ENCODE measurements at places on chromosomes 1 and 21.

GRCh38 chr1:38093569-38094520 lies 47.3 kb upstream of the POU3F1 start:
- no peak for DNase-seq

DNA sequence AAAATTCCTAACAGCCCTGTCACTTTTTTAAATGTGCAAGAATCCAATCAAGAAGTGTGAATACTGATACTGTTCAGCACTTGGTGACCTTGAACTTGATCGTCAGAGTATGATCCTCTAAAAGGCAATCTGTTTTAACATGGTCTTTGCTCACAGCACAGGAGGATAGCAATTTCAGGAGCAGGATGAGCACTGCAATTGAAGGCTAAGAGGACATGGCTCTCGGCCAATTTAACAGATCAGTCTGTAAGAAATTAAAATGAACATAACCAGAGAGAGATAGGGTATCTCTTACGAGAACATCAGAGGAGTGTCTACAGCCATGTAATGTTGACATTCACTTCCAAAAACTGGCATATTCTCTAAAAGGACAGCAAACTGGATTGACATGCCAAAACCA lies 243.1 kb downstream of the LTN1 start:
- no peak for DNase-seq

DNA sequence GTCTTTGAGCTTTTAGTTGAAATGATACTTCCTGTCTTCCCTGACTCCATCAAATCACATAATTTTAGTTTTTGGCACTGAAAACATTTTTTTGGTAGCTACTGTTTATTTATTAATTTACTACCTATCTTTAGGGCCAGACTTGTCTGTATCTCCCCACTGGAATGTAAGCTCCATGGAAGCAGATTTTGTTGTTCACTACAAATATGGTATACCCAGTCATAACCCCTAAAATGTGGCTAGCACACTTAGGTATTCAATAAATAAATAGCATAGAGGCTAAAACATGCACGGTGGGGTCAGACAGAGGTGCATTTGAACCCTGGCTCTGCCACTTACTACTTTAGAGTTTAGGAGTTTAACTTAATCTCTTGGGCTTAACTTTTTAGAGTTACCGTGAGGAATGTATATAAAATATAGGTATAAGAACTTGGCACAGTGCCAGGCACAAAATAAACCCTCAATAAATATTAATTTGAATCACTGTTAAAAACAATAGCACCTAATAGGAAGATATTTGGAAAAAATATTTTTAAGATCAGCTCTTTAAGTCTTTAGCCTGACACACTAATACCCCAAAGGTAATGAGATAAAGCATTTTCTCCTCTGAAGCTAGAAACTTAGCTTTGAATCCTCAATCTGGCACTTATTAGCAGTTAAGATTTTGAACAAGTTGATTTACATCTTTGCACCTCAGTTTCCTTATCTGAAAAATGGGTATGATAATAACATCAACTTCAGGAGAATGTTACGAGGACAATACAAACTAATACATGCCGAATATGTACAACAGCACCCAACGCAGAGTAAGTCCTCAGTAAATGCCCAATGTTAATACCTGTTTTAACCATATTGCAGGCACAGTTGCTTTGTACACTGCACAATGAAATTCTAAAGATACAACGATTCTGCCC lies 59.6 kb upstream of the HP1BP3 start:
- no peak for DNase-seq

GRCh38 chr1:206058927-206059292 lies 5.9 kb downstream of the RHEX start:
- no peak for DNase-seq

GRCh38 chr1:90795431-90795830 lies 78.3 kb upstream of the BARHL2 start:
- DNase-seq, result no peak

DNA sequence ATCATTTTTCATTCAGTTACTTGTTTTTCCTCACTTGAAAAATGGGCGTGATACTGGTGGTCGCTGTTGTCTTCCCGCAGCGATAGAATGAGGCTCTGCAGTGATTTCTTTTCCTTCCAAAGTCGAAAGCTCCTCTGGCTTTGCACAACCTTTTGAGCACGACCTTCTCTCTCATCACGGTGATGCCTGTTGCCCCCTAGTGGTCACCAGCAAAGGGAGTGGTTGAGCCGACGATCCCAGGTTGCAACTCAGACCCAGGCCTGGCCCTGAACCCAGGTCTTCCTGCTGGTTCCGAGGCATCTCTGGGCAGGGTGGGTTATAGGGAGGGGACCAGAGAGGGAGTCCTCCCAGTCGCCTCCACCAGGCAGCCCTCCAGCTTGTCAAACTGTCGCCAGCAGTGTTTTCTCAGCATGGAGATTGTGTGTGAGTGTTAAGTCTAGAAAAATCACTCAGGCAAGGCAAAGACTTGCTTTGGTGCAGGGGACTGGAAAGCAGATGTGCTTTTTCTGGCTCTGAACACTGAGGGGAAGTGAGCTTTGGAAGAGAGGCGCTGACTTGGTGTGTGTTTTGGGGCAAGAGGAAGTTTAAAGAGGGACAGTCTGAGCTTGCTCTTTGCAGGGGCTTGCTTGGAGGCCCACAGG lies 285.3 kb downstream of the CAMTA1 start:
- peak; percentile 1 for DNase-seq

GRCh38 chr1:11519629-11520031 lies 40.7 kb downstream of the DISP3 start:
- DNase-seq, result no peak

DNA sequence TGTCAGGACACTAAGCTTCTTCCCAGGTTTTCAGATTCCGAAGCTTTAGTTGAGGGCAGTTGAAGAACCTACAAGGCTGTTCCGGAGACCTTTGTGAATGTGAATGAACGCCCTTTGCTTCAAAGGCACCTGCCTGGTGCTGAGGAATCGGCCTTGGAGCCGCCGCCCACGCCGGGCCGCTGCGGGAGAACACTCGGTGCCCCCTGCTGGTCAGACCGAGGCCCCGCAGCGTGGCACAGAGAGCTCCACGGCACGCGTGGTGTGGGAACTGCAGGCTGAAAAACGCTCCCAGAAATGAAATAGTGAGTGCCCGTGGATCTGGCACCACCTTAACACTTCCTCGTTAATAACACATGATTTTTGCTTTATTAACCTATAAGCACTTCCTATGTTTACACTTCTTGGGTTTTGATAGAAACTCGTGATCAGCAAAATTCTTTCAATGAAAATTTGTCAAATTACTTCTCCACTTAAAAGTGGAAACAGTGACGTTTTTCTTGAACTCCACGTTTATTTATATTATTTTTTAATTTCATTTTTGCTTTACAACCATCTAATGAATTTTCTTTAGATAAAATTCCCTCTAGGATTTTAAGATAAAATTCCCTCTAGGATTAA lies 460.6 kb downstream of the DSCAM start:
- DNase-seq, result peak; percentile 5

DNA sequence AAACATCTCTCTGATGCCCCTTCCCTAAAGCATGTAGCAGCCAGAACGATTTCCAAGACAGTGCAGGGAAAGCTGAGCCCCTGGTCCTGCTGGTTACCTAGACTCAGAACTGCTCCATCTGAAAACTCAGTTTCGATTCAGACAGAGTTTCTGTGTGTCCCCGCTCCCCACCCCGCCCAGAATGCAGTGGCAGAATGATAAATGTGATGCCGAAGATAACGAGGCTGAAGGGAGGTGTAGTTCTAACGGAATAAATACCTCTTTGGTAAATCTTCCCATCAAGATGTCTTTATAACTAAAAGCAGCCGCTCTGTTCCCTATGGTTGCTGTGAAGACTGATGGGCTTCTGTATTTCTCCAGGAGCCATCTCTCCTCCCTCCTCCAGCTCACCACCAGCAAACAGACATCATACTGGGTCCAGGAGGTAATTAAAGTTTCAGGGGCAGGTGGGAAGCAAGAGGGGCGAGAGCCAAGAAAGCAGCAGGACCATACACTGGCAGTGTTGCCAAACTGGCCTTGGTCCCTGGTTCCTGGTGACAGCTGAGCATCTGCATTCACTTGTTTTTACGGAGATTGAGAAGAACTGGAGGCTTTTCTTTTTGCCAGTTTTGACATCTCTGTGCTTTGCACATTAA lies 76.9 kb downstream of the DDX20 start:
- no peak for DNase-seq

- DNase-seq, result no peak
Measured at GRCh38 chr1:244863491-244864252, 671 bp downstream of the HNRNPU start.

DNA sequence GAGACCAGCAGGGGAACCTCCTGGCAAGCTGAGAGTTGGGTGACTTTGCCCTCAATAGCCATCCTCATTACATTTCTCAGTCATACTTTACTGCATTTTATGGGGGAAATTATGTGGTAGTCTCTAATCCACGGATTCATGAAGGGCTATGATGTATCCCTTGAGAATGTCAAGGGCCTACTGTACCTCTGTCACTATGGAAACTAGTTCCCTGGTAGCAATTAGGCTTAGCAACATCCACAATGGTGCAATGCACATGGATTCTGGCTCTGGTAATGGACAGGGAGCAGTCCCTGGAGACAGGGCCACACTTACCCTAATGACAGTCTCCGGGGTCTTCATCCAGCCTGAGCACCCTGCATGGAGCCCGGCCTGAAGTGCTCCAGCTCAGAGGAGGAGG lies 26.5 kb downstream of the LRRN2 start:
- DNase-seq, result no peak

GRCh38 chr21:20997636-20998455 lies at the start of gene NCAM2:
TSS of gene NCAM2 (plus strand) at chr21:20998409.
- no peak for DNase-seq

- no peak for DNase-seq
Measured at GRCh38 chr1:67540025-67540732, 110.0 kb upstream of the SERBP1 start.

DNA sequence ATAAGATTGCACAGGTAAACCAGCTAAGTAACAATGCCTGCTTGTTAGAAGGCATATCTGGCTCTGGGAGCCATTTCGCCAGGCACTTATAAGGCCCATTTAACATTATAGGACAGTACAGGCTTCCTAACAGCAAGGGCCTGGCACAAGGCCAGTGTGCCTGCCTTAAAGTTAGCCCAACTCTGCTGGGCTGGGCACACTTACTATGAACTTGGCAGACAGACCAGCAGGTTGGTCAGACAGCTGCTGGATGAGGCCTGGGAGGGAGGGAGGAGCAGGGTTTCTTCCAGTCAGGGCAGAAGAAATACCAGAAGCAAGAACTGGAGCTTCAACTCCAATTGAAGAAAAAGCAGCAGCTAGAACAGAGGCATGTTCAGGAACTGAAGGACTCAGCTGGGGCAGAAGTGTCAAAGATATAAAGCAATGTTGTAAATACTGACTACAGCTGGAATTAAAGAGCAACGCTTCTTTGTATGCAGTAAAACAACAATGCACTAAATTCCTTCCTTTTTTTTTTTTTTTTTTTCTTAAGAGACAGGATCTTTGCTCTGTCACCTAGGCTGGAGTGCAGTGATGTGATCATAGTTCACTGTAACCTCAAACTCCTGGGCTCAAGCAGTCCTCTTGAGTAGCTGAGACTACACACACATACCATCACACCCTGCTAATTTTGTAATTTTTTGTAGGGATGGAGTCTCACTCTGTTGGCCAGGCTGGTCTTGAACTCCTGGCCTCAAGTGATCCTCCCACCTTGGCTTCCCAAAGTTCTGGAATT lies 4.9 kb downstream of the CACHD1 start:
- DNase-seq, result no peak

DNA sequence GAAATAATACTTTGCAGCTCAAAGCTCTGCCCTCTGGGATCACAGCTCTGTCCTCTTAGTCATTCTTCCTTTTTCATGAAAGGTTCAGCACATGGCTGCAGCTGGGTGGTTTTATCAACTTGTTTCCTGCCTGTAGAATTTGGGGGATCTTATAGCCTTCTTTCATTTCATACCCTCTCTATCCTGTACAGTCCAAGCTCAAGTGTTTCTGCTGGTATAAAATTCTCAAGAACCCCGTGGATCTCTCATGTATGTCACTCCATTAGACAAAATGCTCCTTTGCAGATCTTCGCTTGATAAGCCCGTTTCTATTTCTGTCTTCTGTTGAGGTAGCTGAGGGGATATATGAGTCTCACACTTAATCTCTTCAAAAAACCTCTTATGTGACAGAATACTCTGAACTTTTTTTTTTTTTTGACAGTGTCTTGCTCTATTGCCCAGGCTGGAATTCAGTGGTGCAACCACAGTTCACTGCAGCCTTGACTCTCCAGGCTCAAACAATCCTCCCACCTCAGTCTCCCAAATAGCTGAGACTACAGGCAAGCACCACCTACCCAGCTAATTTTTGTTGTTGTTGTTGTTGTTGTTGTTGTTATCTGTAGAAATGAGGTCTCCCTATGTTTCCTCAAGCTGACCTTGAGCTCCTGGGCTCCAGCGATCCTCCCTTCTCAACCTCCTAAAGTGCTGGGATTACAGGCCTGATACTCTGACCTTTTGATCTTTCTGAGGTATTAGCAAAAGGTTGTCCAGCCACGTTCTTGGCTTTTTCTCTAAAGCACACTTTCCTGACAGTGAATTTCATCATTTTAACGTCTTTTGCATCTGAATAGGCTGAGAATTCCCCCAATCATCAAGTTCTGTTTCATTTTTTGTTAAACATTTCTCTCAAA lies 24.6 kb upstream of the COL9A2 start:
- DNase-seq, result no peak

GRCh38 chr1:31244326-31244725 lies 4.6 kb upstream of the NKAIN1 start:
- DNase-seq, result no peak

DNA sequence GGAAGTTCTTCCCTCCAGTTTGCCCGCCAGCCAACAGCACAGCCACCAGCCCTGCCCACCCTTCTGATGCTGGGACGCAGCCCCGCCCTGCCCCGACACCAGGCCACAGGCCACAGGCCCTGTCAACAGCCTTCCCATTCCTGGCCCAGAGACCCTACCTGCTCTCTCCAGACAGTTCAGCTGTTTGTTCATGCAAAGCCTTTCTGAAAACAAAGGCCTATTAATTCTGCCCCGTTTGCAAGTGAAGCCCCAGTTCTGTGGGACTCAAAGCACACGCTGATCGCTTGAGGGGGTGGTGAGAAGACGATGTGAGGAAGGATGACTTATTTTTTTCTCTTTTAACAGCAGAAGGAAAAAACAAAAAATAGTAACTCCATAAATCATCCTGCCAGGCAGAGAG lies 55.4 kb upstream of the KIF26B start:
- DNase-seq, result no peak

GRCh38 chr1:113912594-113913311 lies 7.6 kb downstream of the DCLRE1B start:
- DNase-seq, result no peak

DNA sequence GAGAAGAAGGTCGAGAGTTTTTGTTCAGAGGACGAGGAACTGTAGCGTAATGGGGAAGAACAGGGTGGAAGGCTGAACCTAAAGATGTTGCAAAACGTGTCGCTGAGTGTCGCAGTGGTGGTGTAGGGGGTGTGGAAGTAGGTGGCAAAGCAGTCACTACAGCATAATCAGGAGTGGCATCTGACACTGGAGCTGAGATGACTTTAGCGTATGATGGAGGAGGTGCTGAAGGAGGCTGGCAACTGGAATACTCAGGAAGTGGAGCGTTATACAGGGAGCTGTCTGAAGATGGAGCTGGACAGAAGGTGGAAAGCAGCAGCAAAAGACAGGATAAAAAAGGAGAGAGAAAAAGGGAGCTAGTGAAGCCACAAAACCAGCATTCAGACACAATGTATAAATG lies 89.9 kb upstream of the LBR start:
- no peak for DNase-seq
